Progenitor cell of endocrine pancreas (in vitro differentiated cells): ENCODE measurements at places on chromosomes 11 and 22. TPM values are rescaled to one million over a fixed set of nuclear protein-coding genes. Genes with fewer than 3 reads are reported as not detected.

- DNase-seq: no peak
Measured at GRCh38 chr11:57358543-57358961, 20.4 kb downstream of the P2RX3 start.

The F2 gene
- 21.8 and 22.8 TPM in 2 replicates for total RNA-seq

The DEUP1 gene
- total RNA-seq: 1.7 TPM in 2 replicates

The SCN4B gene
- total RNA-seq: 0.16 TPM in 1 of 2 replicates, not detected in the other

GRCh38 chr11:34609850-34610249, 11.0 kb upstream of the EHF start:
- DNase-seq: no peak

DNA sequence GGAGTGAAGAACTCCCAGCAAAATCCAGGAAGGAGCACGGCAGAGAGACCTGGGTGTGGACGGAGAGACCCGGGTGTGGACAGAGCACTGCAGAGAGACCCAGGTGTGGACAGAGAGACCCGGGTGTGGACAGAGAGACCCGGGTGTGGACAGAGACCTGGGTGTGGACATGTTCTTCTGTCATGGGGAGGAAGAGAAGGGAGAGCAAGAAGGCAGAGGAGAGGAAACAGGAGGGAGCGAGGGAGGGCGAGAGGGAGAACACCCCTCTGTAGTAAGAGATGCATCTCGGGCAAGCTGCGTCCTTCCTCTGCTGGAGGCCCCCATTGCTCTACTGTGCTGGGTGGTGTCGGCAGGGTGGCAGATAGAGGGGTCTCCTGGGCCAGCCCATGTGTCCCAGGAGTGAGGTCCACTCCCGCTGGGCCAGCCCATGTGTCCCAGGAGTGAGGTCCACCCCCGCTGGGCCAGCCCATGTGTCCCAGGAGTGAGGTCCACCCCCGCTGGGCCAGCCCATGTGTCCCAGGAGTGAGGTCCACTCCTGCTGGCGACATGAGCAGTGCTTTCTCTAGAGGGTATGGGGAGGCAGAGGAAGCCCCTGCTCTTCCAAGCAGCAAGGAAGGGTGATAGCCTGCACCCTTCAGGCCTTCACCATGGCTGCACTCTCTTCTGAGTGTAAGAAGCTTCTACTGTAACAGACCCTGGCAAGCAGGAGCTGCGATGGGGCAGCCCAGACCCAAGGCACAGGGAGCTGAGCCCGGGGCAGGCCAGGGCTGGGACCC, 934.2 kb downstream of the BRD1 start:
- no peak for DNase-seq

DNA sequence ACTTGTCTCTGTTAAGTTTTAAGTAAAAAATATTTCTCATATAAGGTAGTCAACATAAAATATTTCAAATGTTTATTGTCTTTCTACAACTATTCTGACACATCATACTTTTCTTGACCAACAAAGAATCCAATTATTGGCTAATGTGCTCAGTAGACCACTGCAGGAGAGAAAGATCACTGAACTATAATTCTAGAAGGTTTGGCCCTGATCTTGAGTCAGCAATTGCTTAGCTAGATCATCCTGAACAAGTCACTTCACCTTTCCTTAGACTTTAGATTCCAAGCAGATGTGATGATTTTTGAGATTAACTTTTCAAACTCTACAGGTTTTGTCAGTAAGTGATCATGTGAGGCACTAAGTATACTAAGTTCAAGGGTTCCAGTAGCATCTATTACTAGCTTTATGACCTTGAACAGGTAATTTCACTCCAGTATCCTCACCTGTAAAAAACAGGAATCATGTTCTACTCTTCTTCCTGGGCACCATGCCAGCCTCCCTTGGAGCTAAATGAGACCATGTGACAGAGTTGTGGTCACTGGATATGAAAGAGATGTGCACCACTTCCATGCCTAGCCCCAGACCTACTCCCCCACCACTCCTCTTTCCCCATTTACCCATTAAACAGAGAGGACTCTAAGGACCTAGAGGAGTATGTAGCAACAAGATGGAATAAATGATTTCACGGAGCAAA, 17.3 kb downstream of the PGM2L1 start:
- no peak for DNase-seq

DNA sequence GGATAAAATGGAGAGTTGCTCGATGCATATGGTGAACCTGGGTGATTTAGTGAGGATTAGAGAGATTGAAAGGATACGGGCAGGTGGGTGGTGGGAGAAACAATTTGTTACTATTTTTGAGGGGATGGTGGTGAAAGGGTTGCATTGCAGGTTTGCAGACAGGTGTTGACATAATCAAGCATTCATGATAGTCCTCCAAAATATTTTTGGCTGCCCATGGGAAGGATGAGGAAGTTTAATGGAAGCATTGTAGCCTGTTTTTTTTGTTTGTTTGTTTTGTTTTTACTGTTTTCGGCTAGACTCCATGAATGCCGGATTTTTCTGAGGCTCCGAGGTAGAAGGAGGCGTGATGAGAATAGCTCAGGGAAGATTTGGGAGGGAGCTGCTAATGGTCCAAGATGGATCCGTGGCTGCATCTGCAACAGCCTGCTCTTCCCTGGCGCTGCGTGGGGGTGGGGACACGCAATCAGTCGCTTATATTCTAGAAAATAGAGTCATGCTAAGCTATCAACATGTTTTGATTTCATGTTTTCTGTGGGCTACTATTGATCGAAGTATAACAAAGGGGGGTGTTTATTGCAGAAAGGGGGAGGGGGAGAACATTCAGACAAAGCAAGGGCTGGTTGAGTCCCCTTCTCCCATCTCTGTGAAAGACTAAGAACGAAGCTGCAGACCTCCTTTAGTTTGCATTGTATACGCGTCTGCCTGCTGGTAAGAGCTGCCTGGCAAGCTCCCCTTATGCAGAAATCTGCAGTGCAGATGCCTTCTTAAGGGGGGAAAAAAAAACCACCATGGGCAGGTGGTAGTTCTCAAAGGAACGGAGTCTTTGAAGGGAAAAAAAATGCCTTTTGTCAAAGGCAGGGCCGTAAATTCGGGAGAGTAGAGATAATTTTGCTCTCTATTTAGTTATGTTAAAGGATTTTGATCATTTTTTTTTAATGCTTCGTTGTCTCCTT, 1.0 kb downstream of the RTN3 start:
- no peak for DNase-seq

The TLCD5 gene
- total RNA-seq: 8.9 and 9.3 TPM in 2 replicates
